ENCODE measurements at places on chromosomes 2 and 18. TPM values are rescaled to one million over a fixed set of nuclear protein-coding genes. Genes with fewer than 3 reads are reported as not detected.

Gene TUBA3E
- 5.1 TPM for total RNA-seq

Gene ACMSD
- total RNA-seq = not detected

Gene RBM43
- total RNA-seq = 5.9 TPM

- H3K4me3 ChIP-seq = no peak overlapping the region
- no peak for DNase-seq
- H3K27ac ChIP-seq = no peak overlapping the region
- no peaks in the 10 kb centered on the region for H3K4me1 ChIP-seq
Observed at GRCh38 chr2:183773775-183774174, 649.5 kb downstream of the NUP35 start.
